ENCODE measurements at places on chromosomes 2 and 18. TPM values are rescaled to one million over a fixed set of nuclear protein-coding genes. Genes with fewer than 3 reads are reported as not detected.

- no peak for DNase-seq
These were observed 3.5 kb upstream of the FABP1 start for GRCh38 chr2:88131201-88131998.

DNA sequence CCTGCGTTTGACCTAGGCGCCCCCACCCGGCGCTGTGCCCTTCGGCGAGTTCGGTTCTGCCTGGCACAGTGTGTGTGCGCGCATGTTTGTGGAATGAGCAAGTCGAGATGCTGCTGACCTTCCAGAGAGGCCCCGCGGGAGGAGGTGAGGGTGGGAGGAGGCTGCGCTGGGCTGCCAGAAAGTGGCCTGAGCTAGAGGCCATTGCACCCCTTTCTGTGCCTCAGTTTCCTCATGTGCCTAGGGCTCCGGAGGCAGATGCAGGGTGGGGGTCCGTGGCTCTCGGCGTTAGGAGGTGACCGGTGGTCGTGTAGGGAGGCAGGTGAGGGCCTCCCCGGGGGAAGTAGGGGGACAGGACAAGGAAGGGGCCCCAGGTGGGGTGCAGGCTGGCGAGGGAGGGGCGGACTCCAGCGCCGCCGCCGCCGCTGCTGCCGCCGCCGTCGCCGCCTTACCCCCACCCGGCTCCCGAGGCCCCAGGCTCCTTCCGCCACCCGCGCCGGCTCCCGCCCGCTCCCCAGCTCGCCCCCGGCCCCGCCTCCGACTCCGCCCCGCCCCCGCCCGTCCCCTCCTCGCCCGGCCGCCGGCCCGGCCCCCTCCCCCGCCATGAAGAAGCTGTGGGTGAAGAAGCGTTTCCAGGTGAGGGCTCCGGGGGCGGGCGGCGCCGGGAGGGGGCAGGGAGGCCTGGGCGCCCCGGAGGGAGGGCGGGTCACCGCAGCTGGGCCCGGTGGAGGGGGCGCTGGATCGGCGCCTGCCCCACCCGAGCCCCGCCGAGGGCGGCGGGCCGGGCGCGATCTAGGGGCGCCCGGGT is 7.0 kb downstream of the SPEG start:
- no peak for DNase-seq

DNA sequence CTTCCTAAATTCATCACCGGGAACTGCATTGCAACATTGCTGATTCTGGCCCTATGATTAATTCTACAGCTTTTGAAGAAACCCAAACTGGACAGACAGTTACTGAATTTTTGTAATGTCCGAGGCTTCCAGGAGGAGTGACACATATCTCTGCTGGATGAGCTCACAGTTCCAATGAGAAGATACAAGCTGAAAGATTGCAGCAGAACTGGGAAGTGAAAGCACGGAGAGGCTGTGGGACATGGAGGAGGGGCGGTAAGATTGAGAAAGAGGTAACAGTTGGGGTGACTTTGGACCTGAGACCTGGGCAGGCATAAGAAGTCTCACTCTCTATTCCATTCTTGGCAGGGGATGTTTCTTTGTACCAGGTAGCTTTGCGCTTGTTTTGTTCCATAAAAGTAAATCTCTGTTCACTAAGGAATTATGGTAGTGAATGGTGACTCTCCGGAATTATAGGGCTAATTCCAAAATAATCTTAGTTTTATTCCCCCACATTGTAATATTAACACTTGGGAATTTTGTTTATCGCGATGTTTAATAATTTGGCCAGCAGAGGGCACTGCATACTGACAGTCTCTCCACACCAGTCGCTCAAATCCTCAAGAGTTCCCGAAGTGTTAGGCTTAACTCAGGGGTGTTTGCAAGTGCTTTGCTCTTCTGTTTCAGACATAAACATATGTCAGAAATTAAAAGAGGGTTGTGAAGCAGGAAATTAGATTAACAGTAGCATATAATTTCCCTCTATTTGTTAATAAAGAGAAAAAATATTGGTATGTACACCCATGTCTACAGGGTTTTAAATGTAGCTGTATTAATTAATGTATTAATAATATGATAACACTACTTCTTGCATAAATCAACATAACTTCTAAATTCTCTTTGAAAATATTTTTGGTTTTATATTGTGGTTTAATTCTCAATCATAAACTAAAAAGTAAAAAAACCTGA is 201.4 kb downstream of the SOCS6 start:
- DNase-seq = no peak

RMC1 gene
- total RNA-seq = 20.0 TPM

CENPO gene
- total RNA-seq = 18.1 TPM

DNA sequence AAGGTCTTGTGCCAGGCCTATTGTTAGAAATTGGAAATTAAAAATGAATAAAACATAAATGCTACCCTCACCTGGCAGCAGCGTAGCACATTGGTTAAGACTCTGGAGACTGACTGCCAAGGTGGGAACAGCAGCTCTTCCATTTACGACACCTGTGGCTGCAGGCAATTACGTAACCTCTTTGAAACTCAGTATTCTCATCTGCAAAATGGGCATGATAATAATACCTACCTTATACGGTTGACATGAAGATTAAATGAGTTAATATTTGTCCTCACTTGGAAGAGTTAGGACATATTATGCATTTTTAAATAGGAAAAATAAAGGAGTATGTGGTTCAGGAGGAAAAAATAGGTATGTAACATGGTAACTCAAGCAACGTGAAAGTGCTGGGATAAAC is 279.3 kb upstream of the NCKAP5 start:
- DNase-seq = no peak

STEAP3 gene
- 0.94 TPM for total RNA-seq

BUB1 gene
- total RNA-seq = 21.2 TPM

DNA sequence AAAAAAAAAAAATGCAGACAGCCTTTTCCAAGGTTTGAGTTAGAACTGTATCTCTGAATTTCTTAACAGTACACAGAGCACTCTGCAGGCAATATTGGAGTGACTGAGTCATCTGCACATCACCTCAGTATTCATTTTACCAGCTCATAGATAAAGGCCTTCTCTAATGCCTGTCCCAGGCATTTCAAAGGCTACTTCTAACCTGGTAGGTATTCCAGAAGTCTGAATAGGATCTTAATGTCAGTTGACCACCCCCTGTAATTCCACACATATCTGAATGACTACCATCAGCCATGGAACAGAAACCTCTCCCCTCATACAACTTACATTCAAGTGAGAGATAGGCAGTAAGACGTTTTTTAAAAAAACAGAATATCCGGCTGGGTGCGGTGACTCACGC is 9.0 kb downstream of the METTL21A start:
- DNase-seq = no peak

- no peak for DNase-seq
These were observed 110.8 kb upstream of the FBXO11 start for GRCh38 chr2:48017136-48017535.

DNA sequence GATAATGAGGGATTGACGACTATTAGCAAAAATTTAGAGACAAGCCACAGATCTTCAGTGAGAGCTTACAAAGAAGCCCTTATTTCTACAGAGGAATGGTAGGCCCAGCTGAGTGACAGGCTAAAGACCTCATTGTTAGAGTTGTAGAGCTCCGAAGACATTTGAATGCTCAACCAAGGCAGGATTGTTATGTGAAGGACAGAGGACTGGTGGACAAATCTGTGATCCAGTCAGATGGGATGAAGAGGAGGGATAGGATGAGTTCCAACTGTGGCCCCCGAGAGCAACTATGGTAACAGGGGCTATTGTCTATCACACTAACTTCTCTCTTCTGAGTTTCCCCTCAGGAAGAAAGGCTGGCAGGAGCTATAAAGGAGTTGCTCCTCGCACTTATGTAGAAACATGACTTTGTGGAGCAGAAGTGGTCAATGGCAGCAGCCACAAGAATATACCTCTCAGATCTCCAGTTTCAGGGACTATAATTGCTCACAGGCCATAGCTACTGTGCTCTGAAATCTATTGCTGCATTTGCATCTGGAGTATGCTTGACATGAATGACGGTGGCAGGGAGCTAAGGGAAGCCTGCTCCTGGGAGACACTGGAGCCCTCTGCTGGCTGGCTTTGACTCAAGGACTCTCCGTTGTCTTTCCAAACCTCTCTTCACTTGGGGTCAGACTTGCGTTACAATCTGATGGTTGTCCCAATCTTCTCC is 50.3 kb upstream of the GREB1L start:
- DNase-seq = no peak

DNA sequence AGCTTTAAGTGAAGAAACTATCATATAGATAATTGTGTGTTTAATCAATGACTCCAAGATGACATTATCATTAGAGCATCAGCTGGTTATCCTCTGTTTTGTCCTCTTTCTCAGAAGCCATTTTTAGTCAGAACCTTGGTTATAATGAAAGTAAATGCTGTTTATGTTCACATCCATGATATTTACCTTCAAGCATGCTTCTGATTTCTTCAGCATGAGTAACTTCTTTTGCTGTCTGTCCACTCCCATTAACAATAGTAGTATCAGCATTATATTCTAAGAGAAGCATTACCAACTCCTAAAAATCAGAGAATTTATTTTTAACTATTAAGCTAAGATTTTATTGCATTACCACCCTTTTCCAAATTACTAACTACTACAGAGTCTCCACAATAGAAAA is 56.3 kb downstream of the OSBPL1A start:
- no peak for DNase-seq

GRCh38 chr2:119085613-119086012 is 72.9 kb downstream of the C1QL2 start:
- DNase-seq = no peak

GRCh38 chr18:63511285-63511684 is 30.9 kb upstream of the SERPINB12 start:
- no peak for DNase-seq

GRCh38 chr2:74676331-74676730 is 22.3 kb downstream of the SEMA4F start:
- no peak for DNase-seq

- no peak for DNase-seq
These were observed 238.3 kb downstream of the TDRD15 start for GRCh38 chr2:21361957-21362486.

GRCh38 chr18:57845605-57846074 is 42.5 kb upstream of the ATP8B1 start:
- DNase-seq = no peak

PLEK gene
- total RNA-seq = not detected

DNA sequence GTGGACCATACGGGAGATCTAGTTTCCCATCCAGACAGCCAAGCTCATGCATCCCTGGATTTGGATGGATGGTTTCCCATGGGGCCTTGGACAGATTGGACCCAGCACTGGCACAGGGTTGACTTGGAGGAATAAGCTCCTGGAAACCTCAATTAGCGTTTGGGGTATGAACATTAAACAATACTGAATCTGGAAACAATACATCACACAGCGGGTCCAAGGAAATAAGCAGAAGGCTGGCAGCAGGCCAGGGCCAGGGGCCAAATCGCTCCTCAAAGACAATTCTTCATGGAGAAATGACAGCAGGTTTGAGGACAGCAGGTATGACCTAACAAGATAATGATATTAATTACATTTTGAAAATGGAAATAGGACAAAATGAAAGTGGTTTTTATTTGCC is 540.6 kb downstream of the RIT2 start:
- no peak for DNase-seq

- DNase-seq = no peak
These were observed 108.2 kb upstream of the KLHL14 start for GRCh38 chr18:32881009-32881408.

GRCh38 chr2:95551055-95551568 is 40.7 kb upstream of the TRIM43 start:
- DNase-seq = no peak

- DNase-seq = no peak
These were observed 133.9 kb downstream of the ZNF532 start for GRCh38 chr18:58998401-58999203.

GRCh38 chr2:40030456-40030975 is 251.5 kb upstream of the THUMPD2 start:
- no peak for DNase-seq

- no peak for DNase-seq
These were observed 286.7 kb downstream of the EXOC6B start for GRCh38 chr2:72539071-72539552.
